Suppressor macrophage treated with lipopolysaccharide for 4 hours (primary cell): ENCODE measurements at places on chromosomes 13 and 19.

DNA sequence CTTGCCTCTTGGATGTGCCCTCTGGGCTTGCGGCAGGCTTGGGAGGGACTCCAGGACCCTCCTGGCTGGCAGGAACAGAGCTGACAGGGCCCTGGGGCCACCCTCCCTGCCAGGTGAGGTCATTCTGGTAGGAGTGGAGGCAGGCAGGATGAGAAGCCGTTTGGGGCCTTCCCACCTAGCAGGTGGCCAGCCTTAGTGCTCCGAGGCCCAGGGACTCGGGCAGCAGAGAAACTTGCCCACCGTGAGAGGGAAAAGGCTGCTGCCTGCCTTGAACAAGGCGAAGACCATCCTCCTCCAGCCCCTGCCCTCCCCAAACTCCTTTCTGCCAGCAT lies 8.5 kb downstream of the RFX1 start:
- no peak for DNase-seq

GRCh38 chr19:15323496-15324235 lies 8.7 kb downstream of the BRD4 start:
- peak; percentile 66 for DNase-seq

DNA sequence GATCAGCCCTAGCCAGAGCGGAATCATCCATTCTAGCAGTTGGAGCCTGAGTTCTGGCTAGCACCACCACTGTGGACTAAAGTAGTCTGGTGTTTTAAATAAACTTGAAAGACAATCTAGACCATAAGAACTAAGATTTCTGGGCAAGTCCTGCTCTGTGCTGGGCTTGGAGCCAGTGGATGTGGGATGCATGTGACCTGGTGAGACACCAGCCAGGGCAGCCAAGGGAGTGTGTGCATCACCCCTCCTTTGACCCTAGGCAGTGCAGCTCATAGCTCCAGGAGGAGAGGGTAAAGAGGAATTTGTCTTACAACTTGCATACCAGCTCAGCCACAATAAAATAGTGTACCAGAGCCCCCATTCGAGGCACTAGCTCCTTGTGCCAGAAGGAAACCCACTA lies 21.0 kb downstream of the ITGBL1 start:
- no peak for DNase-seq

DNA sequence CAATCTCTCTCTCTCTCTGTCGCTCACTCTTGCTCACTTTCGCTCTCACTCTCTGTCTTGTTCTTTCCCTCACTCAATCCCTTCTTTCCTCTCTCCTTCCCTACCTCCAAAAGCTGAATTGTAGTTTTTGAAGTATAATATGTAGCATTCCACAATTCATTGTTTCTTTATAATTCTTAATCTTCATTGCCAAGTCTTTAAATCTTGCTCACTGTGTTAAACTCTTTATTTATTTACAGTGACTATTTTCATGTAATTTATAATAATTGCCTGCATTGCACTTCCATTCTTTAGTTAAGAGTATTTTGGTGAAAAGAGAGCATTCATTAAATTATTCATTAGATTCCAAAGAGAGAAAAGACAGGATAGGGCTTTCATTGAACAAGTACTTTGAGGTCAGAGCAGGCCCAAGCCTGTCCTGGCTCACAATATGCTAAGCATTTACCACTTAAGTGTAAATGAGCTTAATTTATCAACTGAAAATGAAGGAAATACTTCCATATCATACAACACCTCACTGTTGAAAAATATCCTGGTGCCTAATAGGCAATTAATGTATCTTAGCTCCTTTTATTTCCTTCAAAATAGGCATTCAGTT lies 257.4 kb upstream of the SLITRK1 start:
- DNase-seq, result no peak

GRCh38 chr13:39283072-39283471 lies 244.8 kb downstream of the NHLRC3 start:
- DNase-seq, result no peak

GRCh38 chr13:107289540-107289939 lies 721.6 kb upstream of the ARGLU1 start:
- no peak for DNase-seq

DNA sequence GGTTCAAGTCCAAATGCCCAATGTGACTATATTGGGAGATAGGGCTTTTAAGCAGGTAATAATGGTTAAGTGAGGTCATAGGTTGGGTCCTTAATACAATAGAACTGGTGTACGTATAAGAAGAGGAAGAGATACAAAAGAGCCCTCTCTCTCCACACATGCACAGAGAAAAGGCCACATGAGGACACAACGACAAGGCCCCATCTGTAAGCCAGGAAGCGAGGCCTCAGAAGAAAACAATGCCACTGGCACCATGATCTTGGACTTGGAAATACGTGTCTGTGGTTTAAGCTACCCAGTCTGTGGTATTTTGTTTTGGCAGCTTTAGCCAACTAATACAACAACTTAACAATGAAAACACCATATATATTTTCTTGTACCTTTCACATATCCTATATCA lies 23.4 kb upstream of the RFC3 start:
- no peak for DNase-seq

GRCh38 chr13:98438246-98439125 lies 138.4 kb downstream of the STK24 start:
- no peak for DNase-seq

DNA sequence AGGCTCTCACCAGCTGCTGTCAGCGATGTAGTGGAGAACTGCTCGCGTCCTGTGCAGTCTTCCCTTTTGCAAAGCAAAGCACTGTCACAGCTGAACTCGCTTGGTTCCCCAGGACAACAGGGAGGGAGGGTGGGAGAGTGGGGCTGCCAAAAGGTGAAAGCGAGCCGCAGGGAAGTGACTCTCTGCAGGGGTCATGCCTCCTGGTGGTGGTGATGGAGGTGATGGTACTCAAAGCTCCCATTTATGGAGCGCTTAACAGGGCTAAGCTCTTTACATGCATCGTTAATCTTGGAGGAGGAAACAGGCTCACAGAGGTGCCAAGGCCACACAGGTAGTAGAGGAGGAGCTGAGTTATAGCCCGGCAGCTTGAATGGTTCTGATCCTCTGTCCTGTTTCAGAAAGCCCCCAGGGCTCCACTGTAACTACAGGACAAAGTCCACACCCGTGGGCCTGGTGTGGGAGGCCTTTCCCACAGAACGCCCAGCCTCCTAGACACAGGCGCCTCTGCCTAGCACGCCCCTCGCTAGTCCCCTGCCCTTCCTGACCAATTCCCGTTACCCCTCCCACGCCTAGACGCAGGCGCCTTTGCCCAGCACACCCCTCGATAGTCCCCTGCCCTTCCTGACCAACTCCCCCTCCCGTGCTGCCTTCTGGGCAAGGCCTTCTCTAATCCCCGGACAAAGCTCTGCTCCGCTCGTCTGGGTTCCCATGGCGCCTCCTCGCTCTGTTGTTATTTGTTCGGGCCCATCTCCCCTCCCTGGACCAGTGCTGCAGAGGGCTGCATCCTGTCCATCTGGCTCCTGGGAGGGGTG lies 10.7 kb downstream of the PPP1R37 start:
- no peak for DNase-seq

GRCh38 chr13:41995946-41996345 lies 35.0 kb upstream of the VWA8 start:
- peak; percentile 32 for DNase-seq

GRCh38 chr13:39773833-39774232 lies 118.4 kb downstream of the COG6 start:
- DNase-seq, result no peak

- DNase-seq, result no peak
Observed at GRCh38 chr13:107900775-107901174, 314.6 kb downstream of the LIG4 start.

GRCh38 chr13:41019578-41020347 lies 647 bp upstream of the ELF1 start:
- no peak for DNase-seq

DNA sequence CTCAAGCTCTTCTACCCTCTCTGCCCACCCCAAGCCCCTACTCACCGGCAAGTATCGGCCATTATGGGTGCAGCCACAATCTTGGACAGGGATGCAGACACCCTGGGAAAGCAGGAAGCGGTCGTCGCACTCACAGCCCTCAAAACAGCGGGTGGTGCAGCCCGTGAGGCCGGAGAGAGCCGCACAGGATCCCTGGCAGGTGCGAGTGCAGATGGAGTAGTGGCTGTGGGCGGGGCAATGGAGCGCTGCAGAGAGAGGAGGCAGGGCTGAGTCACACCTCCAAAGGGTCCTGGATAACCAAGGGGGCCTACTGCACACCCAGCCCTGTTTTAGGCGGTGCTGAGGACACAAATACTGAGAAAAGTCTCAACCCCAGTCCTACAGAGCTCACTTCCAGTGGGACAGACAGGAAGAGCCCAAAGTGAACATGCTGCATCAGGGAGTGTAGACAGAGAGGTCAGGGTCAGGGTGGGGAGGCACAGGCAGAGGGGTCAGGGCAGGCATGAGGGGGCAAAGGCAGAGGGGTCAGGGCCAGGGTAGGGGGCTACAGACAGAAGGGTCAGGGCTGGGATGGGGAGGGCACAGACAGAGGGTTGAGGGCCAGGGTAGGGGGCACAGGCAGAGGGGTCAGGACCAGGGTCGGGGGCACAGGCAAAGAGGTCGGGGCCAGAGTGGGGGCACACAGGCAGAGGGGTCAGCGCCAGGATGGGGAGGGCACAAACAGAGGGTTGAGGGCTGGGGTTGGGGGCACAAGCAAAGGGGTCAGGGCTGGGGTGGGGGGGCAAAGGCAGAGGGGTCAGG lies 24.2 kb upstream of the FBL start:
- DNase-seq, result no peak

- no peak for DNase-seq
Observed at GRCh38 chr13:112818698-112819045, 128.8 kb downstream of the ATP11A start.

DNA sequence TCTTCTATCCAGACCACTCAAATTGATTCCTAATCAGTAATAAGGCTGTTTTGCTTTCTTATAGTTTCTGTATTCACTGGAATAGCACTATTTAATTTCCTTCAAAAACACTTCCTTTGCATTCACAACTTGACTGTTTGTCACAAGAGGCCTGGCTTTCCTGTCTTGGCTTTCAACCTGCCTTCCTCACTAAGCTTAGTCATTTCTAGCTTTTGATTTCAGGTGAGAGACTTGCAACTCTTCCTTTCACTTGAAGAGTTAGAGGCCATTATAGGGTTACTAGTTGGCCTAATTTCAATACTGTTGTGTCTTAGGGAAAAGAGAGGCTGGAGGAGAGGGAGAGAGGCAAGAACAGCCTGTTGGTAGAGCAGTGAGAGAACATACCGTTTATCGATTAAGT lies 47.0 kb downstream of the SACS start:
- no peak for DNase-seq

GRCh38 chr13:43782686-43783085 lies 4.1 kb downstream of the ENOX1 start:
- no peak for DNase-seq

GRCh38 chr13:114282041-114282670 lies 755 bp downstream of the UPF3A start:
- peak; percentile 73 for DNase-seq

- DNase-seq, result no peak
Observed at GRCh38 chr13:36183901-36184300, 30.5 kb downstream of the SOHLH2 start.

GRCh38 chr13:30128591-30128990 lies 178.8 kb downstream of the KATNAL1 start:
- no peak for DNase-seq

GRCh38 chr19:58182577-58182988 lies 278 bp upstream of the ZNF274 start:
- peak; percentile 94 for DNase-seq

- peak; percentile 1 for DNase-seq
Observed at GRCh38 chr19:52307275-52307674, 10.3 kb downstream of the ZNF480 start.

- no peak for DNase-seq
Observed at GRCh38 chr13:22220151-22221135, 549.6 kb downstream of the FGF9 start.

GRCh38 chr13:21897161-21897560 lies 226.3 kb downstream of the FGF9 start:
- no peak for DNase-seq

DNA sequence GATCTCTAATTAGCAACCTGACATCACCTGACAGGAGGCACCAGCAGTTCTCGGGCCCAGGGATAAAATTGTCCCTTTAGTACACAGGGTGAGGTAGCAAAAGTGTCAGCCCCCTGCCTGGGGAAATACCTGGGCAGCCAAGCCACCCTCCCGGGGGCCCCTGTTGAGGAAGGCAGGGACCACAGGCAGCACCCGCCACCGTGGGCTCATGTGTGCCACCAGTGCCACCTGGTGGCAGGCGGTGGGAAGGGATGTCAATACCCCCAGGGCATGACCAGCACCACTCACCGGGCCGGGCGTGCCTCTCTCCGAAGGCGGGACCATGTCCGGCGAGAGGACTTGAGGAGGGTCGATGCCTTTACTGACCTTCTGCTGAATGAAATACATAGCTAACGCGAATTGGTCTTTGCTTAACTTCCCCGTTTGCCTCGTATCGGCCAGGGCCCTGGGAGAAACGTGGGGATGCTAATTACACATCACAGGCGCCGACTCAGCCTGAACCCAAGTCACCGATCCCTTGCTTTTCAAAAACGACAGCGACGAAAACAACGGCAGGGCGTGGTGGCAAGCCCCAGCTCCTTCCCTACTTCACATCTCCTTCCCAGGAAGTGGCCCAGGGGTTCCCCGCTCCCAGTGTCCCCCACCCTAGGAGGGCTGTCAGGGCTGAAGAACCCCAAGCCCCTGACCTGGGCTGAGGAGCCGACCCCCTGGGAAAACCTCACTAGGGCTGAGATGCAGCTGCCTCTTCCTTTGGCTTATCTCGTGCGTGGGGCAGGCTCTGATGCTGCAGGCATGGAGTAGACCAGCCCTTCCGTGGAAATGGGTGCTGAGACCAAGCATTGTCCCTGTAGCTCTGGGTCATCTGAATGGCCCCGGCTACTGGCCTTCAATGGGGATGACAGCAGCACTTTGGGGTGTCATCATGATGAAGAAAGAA lies 53.8 kb downstream of the EPS15L1 start:
- DNase-seq, result peak; percentile 70

DNA sequence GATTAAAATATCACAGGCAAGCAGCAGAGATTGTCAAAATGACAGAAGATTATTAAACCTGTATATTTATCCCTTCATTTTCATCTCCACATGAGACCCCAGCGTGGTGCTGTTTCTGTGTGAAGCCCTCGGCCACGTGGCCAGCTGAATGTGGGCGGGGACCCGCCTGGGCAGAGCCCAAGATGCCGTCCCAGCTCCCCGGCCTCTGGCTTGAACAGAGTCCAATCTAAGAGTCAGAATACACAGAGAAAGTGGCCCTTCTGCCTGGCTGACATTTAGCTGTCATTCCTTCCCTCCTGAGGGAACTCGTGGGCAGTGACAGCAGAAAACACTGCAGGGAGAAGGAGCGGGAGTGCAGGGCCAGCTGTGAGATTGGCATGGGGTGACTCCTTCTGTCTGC lies 34.9 kb upstream of the UQCRFS1 start:
- no peak for DNase-seq

- DNase-seq, result no peak
Observed at GRCh38 chr19:6499052-6499790, 2.9 kb downstream of the TUBB4A start.

GRCh38 chr19:5958074-5958850 lies 19.7 kb downstream of the RANBP3 start:
- DNase-seq, result no peak
